Endothelial cell of umbilical vein (primary cell): ENCODE measurements at places on chromosomes 1 and 21. TPM values are rescaled to one million over a fixed set of nuclear protein-coding genes. Genes with fewer than 3 reads are reported as not detected.

- no peak for DNase-seq
Observed at GRCh38 chr1:152514715-152515433, 592 bp downstream of the CRCT1 start.

DNA sequence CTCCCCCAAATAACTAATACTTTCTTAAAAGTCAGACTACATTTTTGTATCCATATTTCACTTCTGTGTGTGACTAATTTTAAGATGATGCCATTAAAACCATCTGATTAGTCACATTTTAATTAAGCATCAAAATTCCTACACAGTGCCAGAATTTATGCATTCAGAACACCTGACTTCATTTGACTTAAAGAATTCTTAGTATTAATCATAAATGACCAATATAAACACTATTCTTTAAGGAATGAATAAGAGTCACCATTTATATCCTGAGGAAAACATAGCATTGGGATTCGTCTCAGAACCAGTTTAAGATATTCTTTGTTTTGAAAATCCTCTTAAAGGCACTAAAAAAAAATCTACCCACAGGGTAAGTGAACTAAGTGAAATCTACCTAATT is 37.0 kb downstream of the TM2D1 start:
- DNase-seq: peak; percentile 7

GRCh38 chr1:58620926-58621325 is 43.9 kb upstream of the TACSTD2 start:
- DNase-seq: no peak

DNA sequence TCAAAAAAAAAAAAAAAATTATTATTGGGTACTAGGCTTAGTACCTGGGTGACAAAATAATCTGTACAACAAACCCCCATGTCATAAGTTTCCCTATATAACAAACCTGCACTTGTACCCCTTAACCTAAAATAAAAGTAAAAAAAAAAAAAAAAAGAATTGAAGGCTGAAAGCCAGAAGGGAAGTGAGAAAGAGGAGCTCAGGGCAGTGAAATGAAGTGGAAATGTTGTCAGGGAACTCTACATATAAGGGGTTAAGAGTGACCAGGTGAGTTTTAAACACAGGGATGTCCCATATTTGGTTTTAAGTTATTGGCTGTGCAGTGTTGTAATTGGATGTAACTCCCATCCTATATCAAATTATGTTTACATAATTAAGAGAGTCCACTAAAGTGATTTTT is 85.7 kb upstream of the ABCD3 start:
- DNase-seq: no peak

DNA sequence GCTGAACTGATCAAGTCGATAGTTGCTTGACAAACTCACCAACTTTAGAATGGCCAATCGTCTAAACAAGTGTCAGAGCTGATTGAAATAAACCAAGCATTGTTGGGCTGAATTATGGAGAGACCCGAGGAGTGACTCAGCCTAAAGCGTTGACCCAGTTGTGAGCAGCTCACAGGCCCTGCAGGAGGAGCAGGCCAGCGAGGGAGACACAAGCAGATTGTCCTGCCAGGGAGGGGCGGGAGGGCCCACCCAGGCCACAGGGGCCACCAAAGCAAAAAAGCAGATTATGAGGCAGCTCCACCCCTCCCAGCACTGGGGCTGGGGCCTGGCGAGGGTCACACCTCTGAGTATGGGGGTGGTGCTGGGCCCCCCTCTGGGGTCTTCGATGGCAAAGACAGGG is 10.1 kb upstream of the MATN1 start:
- DNase-seq: no peak

DNA sequence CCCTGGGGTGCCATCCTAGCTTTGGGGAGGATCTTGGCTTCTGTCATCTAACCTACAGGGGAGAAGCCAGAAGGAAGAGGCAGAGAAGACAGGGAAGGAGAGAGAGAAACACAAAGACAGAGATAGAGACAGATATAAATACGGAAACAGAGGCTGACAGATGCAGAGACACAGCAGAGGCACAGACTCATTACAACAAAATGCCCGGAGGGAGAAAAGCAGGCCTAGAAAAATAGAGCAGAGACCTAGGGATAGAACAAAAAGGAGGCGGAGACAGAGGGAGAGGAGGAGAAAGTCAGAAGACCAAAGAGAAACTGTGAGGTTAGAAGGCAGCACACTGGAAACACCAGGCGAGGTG is 1.9 kb downstream of the PEAR1 start:
- DNase-seq: no peak

DNA sequence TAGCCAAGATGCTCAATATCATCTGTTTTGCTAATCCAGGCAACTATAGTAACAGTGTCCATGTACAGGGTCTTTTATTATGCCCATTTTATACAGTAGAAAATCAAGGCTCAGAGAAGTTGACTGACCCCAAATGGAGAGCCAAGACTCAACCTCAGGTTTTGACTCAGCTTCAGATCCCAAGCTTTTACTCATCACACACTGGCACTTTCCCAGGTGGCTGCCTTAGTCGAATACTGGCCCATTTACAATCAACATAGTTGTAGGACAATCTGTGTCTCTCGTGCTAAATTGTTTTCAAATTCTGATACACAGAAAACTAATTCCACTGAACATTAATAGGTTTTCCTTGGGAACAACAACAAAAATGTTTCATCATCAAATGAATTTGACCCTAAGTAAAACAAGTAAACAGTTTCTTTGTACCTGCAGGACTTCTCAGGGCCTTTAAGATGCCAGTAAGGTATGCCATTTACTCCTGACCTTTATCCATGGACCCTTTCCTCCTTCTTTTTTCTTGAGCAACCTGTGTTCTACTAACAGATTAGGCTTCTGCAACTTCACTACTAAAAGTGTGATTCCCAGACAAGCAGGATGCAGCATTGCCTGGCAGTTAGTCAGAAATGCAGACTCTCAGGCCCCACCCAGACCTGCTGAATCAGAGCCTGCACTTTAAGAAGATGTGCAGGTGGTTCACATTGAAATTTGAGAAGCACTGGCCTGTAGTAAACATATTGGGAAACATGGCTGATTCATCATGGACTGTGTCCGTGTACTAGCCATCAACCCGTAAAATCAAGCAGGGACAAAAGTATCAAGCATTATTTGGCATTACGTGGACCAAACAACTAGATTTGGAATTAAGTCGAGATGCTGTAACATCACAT is 128.8 kb downstream of the RRAGC start:
- no peak for DNase-seq

DNA sequence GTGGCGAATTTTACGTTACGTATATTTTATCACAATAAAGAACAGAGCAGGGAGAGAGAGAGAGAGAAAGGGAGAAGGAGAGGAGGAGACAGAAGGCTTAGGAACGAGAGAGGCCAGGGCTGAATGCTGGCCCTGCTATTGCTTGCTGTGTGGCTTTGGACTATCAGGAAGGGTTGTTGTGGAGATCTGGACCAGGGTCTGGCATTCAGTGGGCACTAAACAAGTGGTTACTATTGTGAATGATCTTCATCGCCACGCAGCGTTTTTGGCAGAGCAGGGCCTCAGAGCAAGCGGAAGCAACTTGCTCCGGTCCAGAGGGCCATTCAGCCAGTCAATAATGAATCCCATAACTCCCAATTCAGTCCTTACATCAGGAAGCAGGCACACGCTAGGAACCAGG is 26.4 kb downstream of the PIK3C2B start:
- DNase-seq: no peak

- DNase-seq: no peak
Observed at GRCh38 chr1:85344256-85344694, 67.8 kb upstream of the BCL10 start.

DNA sequence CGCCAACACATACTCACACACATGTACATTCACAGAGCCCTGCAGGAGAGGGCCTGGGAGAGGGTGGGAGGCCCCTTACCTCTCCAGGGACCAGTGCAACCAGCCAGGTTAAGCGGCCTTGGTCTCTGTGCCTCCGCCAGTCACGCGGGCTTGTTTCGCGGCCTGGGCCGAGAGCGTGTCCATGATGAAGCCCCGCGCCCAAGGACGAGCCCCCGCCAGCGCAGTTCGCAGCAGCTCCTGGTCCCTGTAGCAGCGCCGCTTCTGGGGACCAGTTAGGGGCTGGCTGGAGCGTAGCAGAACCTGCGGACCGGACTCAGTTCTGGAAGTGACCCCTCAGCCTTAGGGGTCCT is 7.3 kb upstream of the FAM167B start:
- DNase-seq: no peak

DNA sequence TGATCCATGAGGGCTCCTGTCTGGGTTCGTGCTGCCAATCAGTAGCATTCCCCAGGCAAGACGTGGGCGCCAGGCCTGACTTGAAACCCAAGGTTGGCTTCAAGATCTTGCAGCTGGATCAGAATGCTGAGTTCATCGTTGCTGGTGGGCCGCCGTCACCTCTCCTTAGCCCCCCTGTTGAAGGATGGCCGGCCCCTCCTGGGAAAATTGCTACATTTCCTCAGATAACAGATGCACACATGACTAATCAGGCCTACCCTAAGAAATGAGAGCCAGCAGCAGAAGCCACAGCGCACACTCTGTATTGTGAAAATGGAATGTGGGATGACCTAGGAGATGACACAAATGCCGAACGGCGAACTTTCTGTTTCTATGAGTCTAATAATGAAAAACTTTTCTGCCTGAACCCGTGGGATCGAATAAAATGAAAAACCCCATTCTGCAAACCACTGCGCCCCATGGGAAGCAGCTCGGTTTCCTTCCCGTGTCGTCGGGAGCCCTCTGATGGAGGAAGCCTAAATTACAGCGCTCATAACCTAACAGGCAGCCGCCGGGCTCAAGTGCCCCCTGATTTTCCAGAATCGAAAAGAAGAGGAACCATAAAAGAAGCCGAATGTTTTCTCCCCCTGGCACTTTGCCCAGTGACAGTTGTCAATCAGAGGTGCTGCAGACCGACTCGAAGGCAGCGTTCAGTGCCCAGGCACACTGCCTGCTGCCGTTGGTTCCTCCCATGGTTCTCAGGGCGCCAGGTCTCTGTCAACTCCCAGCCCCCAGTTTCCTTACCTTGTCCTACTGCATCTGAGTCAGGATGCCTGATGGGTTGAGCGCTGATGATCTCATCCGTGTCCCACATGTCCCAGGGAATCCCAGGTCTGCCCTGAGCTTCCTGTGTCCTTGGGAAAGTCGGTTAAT is 38.2 kb upstream of the H6PD start:
- DNase-seq: peak; percentile 66

FHAD1 gene
- total RNA-seq: 0.51 and 0.69 TPM in 2 replicates

KCNA3 gene
- not detected in 2 replicates for total RNA-seq

SYTL1 gene
- total RNA-seq: not detected in 2 replicates

BSDC1 gene
- total RNA-seq: 64.6 and 64.8 TPM in 2 replicates

SIK1 gene
- 3.3 and 8.0 TPM in 2 replicates for total RNA-seq

GBP5 gene
- 0.31 TPM in 1 of 2 replicates, not detected in the other for total RNA-seq

C1orf53 gene
- 2.1 and 3.5 TPM in 2 replicates for total RNA-seq

ATP6V1G3 gene
- not detected in 2 replicates for total RNA-seq

DVL1 gene
- 36.5 and 40.7 TPM in 2 replicates for total RNA-seq

SPRR2G gene
- not detected in 2 replicates for total RNA-seq

SLAMF8 gene
- not detected in 2 replicates for total RNA-seq

OR2L2 gene
- 0.07 TPM in 1 of 2 replicates, not detected in the other for total RNA-seq
